Stimulated activated CD4-positive, alpha-beta T cell treated with anti-CD3 and anti-CD28 coated beads, Interleukin-4, amount 100 ng/mL, for 4 hours (primary cell): ENCODE measurements at places on chromosomes 6 and 20.

DNA sequence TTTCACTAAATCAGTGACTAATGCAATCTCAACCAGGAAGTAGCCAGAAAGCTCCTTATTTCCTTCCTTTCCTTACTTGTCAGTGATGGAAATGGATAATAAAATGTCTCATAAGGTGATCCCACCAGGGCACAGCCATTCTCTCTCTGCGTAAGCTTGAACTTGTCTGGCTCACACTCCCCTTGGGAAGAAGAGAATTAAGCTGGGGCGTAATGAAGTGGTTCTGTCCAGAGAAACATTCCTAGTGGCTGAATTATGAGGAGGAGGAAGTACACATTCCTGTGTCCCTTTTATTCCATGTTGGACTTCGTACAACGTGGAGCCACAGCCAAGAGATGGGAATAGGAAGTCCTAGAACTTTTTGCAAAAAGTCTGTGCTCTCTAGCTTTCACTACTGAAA is 93.7 kb downstream of the MTHFD1L start:
- no peak for DNase-seq

DNA sequence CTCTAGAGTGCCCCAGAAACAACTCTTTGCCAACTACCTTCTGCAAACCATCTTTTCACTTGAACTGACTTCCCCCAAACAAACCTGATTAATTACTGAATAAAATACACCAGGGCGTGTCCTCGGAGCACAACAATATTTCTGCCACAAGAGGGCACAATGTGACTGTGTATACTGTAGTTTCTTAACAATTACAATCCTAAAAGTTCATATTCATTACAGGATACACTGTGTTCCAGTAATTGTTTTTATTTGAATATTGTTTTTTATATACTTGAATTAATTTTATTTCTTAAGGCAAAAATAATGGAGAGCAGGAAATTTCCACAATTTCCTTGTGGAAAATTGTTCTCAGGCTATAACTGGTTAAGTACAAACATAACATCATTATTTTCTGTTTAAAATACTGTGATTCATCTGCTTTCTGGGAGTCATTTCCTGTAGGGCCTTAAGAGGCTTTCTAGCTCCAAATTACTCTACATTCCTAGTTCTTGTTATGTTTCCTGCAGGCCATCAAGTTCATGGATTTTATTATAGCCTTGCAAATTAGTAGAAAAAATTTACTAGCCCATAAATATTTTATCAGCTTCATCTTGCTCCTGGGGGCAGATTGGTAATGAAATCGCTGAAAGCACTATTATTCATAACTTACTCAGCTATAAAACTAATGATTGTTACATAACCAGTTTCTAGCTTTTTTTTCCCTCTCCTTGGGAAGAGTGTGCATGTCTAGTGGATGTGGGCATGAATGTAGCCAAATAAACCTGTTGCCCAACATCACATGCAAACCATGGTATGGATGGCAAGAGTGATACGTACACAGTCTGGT is 51.9 kb upstream of the SLC22A16 start:
- peak; percentile 28 for DNase-seq

GRCh38 chr6:96787846-96788580 is 49.3 kb downstream of the GPR63 start:
- DNase-seq, result no peak

DNA sequence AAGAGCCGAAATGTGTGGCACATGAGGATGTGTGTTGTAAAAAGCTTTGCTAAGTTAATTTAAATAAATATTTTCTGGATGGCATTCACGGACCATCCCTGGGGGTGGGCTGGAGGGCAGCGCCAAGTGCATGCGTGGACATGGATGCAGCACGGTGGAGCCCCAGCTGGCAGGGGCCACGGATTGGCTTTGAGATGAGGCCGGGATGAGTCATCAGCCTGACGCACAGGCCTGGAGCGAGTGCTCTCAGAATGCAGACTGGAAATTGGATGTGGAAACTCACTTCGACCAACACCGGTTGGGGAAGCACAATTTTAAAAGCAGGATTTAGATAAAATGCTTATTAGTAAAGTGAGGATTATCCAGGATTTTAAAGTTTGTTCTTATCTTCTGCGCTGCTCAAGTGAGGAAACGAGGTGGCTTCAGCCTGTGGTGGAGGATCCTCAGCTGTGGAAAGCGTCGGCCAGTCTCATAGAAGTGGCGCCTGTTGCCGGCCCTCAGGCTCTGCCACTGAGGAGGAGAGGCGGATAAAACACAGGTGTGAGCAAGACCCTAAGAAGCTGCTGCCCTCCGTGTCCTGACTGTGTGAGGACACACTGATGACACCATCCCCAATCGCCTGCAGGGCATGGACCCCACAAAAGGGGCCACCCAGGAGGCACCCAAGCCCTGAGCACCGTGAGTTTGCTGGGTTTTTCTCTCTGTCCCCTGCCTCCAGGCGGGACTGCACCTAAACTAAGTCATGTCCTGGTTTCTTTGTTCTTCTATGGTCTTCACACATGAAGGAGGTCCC is 279.7 kb downstream of the CDH4 start:
- DNase-seq, result no peak

DNA sequence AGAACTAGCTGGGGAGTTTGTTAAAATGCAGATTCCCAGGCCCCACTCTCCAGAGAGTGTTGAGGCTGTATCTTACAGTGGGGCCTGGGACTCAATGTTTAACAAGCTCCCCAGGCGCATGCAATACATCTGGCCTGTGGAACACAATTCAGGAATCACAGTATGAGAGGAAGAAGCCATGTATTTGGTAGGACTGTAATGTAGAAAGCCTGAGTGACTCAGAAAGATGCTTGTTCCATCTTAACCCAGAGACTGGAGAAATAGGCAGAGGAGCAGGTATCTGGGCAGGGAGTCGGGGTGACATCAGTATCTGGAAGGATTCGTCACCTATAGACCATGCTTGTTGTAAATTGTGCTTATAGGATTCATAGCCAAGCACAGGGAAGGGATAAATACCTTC is 90.5 kb downstream of the UNC5CL start:
- no peak for DNase-seq

GRCh38 chr20:54017846-54018245 is 52.5 kb downstream of the BCAS1 start:
- no peak for DNase-seq

DNA sequence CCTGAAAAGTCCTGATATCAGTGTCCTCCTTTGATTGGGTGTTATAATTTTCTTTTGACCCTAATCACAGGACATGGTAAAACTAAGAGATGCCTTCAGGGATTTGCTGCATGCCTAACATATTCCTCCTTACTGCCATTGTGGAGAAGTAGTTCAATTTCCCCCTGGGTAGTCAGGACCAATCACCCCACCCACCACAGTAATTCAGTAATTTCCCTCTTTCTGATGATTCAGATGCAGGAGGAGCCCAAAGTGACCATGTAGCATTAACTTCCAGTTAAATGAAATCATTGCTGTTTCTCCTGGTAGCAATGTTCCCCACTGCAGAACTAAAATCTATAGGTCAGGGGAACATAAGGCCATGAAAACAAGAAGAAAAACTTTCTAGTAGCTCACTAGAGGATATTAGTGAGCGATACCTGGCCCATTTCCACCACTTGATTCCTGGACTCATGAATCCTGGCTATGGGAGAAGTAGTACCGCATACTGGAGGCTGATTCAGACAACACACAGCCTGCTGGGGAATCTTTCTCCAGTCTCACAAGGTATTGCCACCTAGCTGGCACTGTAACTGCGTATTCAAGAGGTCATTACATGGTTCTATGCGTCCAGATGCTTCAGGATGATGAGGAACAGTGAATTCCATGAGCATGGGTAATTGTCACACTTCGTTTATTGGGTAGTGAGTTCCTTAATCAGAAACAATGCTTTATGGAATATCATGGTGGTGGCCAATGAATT is 561.2 kb downstream of the HAO1 start:
- DNase-seq, result no peak

GRCh38 chr6:30260036-30260504 is 46.9 kb upstream of the TRIM26 start:
- peak; percentile 63 for DNase-seq

DNA sequence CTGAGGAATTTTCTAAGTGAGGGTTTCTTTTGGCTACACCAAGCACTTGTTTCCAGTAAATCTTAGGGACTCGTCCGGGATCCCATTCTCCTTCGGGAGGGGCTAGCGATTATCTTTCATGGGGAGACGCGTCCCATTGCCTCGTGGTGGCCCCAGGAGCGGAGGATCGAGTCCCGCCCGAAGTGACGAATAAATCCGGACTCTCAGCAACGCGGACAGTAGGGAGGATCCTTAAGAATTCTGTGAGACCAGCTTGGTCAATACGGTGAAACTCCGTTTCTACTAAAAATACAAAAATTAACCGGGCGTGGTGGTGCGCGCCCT is 69.1 kb upstream of the PRSS16 start:
- no peak for DNase-seq

GRCh38 chr6:135434991-135435390 is 62.5 kb downstream of the AHI1 start:
- no peak for DNase-seq

GRCh38 chr6:35220711-35221110 is 7.0 kb downstream of the SCUBE3 start:
- DNase-seq, result no peak

- DNase-seq, result no peak
Observed at GRCh38 chr6:44132476-44132875, 5.1 kb downstream of the TMEM63B start.

GRCh38 chr6:153044295-153044694 is 41.8 kb upstream of the MTRF1L start:
- no peak for DNase-seq

DNA sequence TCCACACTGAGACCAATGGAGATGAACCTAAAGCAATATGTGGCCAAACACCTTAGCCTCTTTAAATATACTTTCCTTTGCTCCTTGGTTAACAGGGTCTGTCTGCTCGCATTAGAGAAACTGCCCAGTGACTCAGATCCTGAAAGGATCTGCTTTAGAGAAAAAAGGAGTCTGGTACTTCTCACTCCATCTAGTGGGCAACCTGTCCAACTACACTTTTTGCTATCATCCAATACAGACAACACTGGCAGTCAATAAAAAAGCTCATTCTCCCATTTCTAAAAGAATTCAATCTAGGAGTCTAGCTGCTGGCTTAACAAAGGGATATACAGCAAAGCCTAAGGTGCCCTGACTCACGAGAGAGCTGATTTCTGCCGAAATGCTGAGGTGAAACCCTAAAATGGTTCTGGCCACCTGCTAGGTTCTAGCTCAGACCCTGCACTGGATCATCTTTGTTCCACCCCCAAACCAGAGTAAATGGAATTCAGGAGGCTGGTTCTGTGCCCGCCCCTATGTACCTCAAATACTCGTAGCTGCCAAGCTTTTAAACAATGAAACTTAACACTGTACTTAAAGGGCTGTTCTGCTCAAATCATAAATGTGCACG is 11.5 kb downstream of the GNL1 start:
- DNase-seq, result no peak

GRCh38 chr6:37244430-37245310 is 12.9 kb upstream of the TBC1D22B start:
- no peak for DNase-seq

GRCh38 chr6:62974452-62974851 is 236.8 kb upstream of the FKBP1C start:
- DNase-seq, result no peak

- no peak for DNase-seq
Observed at GRCh38 chr6:117597755-117598154, 4.6 kb downstream of the GOPC start.

GRCh38 chr6:25968769-25969168 is 6.2 kb downstream of the TRIM38 start:
- no peak for DNase-seq

DNA sequence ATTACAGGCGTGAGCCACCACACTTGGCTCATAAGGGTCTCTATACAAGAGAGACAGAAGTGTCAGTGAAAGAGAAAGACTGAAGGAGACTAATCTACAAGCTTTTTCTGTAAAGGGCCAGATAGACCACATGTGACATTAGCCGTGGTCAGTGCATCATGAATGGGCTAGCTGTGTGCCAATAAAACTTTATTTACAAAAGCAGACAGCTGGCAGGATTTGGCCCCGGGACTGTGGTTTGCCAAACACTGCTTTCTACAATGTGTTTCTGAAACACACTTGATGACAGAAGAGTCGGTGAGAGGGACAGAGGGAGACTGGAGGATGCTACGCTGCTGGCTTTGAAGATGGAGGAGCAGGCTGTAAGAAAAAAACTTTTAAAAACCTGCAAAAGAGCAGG is 285.4 kb downstream of the TFAP2C start:
- no peak for DNase-seq

DNA sequence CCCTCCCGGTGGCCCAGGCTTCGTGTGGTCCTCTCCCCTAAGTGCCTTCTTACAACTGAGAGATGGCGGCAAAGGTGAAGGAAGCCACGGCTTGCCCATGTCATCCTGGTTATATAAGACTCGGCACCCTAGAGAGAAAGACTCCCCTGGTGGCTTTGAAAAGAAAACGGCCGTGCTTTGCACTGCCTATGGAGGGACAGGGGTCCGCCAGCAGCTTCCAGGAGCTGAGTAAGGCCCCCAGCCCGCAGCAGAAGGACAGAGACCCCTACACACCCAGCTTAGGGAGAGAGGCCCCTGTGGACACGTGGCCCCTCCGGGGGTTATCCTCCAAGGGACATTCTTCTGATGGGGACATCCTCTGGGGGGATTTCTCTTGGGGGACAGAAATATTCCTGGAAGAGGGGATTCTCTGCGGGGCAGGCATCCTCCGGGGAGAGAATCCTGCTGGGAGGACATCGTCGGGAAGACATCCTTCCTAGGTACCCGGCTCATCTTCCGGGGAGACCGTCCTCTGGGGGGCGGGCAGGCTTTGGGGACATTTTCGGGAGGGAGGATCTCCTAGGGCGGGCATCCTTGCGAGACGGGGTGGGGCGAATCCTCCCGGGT is 511 bp upstream of the OGFR start:
- DNase-seq, result no peak

- no peak for DNase-seq
Observed at GRCh38 chr20:5192570-5193431, 66.0 kb downstream of the CDS2 start.

GRCh38 chr6:5468586-5468985 is 207.3 kb downstream of the FARS2 start:
- DNase-seq, result no peak
